ENCODE measurements at places on chromosomes 4 and X.
A peak's percentile ranks its signal among the peaks of the same experiment; 100 is the strongest.

DNA sequence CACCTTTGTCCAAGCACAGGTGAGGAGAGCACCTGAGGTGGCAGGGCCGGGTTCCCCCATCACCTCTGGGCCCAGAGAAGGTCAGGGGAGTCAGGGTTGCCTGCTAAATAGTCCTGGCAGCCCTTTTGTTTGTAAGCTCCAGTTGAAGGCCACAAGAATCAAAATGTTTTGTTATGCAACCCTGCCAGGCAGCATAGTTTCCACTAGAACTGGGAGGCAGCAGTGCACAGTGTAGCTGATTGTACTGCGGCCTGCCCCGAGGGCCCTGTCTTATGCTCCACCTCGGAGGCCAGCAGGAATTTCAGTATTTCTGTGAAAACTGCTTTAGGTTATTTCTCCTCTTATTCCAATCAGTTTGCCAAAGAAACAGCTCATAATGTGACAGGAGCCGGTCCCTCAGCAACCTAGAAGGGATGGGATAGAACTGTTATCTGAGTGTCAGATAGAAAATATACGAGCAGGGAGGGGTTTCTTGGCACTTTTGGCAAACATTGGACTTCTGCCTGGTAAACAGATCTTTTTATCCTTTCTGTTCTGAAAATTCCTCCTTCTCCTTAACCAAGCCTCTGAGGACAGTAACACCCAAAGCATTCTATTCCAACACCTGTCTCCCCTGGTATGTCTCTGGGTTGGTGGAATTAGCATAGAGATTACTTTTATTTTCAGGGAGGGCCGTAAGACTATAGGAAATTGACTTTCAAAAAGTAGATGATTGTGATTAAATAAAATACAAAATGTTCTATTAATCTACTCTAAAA, 93.6 kb downstream of the LNX1 start:
- peak; percentile 20 for DNase-seq

DNA sequence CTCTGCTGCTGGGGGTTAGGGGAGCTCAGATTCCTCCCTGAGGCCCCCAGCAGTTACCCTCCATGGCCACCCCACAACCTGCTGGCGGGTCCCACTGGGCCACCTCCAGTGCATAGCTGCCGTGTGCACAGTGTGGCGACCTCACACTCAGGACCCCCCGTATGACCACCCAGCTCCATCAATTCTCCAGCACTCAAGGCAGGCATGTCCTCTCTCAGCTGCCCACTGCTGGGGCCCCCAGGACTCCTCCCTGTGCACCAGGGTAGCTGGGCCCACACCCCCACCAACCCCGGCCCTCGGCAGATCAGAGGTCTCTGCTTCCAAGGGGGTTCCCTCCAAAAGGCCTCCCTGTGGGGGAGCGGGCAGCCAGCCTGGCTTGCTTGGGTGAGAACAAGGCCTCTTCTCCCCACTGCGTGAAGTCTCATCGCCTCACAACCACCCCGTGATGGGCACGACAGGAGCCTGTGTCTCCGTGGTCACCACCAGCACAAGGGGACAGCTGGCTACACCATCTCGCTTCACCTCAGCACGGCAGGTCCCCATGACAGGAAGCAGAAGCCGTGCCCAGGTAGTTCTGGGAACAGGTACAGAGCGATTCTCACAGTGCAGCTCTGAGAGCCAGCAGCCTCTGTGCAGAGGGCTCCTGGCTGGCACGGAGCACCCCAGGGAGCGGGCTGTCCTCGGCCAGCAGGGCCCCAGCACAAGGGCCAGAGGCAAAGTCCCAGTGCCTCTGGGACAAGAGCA, 4.6 kb upstream of the HAUS3 start:
- DNase-seq, result no peak

GRCh38 chr4:111562826-111563225, 582.4 kb upstream of the FAM241A start:
- DNase-seq, result no peak

- DNase-seq, result no peak
Observed at GRCh38 chr4:122968227-122968812, 45.9 kb upstream of the NUDT6 start.

GRCh38 chrX:37926700-37927099, 79.3 kb upstream of the DYNLT3 start:
- no peak for DNase-seq

DNA sequence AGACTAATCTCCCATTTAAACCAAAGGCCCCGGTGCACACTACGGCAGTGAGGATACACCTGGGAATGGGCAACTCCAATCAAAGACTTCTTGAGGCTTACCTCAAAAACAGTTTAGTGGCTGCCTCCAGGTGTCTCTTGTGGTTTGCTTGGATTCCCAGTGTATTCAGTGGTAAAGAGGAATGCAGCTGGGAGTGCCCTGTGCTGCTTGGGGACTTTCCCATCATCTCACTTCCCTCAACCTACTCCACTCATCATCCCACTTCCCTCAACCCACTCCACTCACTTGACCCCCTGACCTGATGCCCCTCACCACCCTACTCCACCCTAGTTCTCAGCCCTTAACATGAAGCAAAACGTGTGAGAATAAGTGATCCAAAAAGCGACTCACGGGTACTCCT, 177.3 kb upstream of the ETNPPL start:
- no peak for DNase-seq

GRCh38 chr4:111959222-111959621, 186.0 kb upstream of the FAM241A start:
- no peak for DNase-seq

GRCh38 chrX:120999413-120999812, 13.9 kb upstream of the CT47A1 start:
- DNase-seq, result no peak

GRCh38 chr4:38664706-38665401, 855 bp downstream of the KLF3 start:
- DNase-seq, result peak; percentile 56

GRCh38 chrX:137362583-137362982, 203.3 kb upstream of the ZIC3 start:
- no peak for DNase-seq

DNA sequence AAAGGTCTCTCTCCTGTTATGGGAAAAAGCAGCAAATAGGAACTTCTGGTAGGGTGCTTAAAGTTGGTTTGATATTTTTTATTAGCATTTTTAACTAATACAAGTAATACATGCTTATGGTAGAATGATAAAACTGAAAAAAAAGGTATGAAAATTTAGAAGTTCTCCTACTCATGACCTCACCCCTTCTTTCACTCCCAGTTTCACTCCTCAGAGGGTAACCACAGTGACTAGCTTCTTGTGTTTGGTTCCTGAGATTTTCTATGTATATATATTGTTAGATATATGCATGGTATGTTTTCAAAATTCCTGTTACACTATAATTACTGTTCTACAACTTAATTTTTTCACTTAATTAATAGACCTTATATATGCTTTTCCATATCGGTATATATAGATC, 66.5 kb downstream of the AR start:
- no peak for DNase-seq

GRCh38 chr4:17195461-17196275, 297.2 kb upstream of the LDB2 start:
- no peak for DNase-seq

- no peak for DNase-seq
Observed at GRCh38 chrX:101171883-101172400, 47.6 kb upstream of the DRP2 start.

GRCh38 chr4:52982255-52982945, 120.3 kb downstream of the RASL11B start:
- no peak for DNase-seq

GRCh38 chrX:36071061-36071460, 151.5 kb downstream of the CFAP47 start:
- DNase-seq, result no peak

- DNase-seq, result no peak
Observed at GRCh38 chr4:16480011-16480410, 253.7 kb upstream of the TAPT1 start.

DNA sequence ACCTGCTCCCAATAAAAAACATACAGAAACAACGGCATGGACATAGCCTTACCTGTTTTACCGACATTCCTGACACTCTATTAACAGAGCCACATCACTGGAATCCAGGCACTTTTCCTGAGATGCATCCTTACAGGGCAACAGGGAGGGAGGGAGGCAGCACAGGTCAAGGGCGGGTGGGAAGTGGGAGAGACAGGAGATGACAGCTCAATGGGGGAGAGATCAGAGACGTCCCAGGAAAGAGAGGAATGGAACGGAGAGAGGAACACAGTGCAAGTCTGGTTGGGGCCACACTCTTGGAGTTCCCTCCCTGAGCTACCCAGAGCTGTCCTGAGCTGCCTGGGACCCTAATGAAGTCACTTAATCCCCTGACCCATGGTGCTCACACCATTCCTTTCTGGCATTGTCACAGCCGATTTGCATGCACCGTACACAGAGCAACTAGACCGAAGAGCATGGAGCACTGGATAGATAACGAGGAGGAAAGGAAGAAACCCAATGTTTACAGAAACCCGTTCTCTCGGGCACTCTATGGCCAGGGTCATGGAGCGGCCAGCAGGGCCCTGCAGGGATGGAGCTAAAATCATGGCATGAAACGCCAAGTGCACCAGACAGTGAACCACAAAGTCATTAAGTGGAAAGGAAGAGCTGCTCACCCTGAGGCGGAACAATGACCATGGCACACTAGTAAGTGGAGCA, 93.1 kb downstream of the NSUN7 start:
- no peak for DNase-seq

DNA sequence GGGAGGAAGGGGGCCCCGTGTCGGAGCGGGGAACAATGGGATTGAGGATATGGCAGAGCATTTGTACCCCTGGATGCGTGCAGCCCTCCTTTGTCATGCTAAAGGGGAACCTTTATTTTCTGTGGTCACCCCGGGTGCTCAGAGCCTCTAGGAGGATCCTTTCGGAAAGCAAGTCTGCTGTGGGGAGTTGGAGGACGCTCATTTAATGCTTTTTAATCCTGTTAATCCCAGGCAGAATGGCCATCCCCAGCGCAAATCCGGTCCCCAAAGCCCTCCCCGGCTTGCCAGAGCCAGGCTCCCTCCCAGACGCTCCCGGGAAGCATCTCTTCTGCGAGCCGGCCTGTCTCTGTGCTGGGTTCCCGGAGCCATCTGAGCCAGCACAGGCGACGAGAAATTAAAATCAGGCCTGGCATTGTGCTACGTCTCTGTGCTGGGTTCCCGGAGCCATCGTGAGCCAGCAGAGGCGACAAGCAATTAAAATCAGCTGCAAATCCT, 113.2 kb upstream of the PPP2R3B start:
- DNase-seq, result peak; percentile 43

- no peak for DNase-seq
Observed at GRCh38 chrX:119502727-119503483, 34.7 kb downstream of the SLC25A5 start.

- DNase-seq, result no peak
Observed at GRCh38 chr4:42359711-42360110, 37.6 kb upstream of the SHISA3 start.
